ENCODE measurements at places on chromosomes 3 and 15.

GRCh38 chr15:80597076-80597475, 98.0 kb upstream of the ABHD17C start:
- no peak for DNase-seq

GRCh38 chr15:100686725-100687473, 84.5 kb downstream of the ASB7 start:
- no peak for DNase-seq

DNA sequence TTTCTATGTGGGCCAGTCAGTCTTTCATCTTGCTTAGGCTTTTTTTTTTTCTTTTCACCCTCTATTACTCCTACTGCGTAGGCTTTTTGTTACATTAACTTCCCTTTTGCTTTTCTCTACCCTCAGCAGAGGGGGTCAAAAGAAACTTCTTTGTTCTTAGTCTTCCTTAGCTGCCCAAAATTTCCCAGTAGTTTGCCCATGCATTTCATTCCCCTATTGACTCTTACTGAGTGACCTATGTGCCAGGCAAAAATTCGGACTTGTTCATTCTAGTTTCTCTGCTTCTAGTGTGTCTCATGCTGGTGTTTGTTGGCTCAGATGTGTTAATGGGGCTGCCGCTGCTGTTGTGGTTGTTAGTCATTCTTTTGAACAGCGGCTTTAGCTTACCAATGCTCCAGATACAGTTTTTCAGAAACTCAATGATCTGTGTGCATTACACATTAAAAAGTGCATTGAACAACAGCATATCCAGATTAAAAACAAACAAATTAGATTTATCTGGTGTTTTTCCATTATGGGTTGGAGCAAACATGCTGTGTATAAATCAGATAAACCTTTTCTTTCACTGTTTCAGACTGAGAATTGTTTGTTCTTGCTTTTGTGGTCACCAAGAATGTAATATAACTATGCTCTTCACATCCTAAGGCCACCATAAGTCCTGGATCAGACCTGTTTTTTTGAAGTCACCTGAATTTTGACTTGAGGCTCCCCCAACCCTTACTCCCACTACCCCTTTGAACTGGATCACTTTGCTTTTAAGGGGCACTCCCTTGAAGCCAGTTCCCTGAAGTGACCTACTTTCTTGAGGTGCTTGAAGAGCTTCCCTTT, 43.1 kb downstream of the PDE8A start:
- DNase-seq: no peak

- DNase-seq: no peak
These were observed 45.5 kb upstream of the SLC41A3 start for GRCh38 chr3:126129398-126129891.

DNA sequence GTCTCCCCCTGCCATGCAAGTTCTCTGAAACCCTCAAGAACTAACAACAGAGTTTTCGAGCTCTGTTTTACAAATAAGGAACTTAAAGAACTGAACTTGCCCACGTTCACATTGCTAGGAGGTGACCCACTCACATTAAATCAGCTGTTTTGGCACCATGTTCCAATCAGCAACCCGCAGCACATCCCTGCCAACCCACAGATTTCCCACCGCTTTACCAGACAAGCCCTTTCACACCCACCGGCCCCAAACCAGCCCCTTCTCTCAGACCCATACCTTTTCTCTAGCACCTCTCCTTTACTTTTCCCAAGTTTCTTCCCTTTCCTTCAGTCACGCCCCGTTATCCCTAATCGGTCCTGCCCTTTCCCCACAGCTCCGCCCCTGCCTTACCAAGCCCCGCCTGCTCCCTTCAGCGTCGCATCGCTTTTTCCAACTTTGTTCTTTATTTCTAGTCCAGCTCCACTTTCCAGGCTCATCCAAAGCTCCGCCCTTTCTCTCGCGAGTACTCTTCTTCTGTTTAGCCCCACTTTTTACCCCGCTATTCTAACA, 804 bp upstream of the BRPF1 start:
- no peak for DNase-seq

DNA sequence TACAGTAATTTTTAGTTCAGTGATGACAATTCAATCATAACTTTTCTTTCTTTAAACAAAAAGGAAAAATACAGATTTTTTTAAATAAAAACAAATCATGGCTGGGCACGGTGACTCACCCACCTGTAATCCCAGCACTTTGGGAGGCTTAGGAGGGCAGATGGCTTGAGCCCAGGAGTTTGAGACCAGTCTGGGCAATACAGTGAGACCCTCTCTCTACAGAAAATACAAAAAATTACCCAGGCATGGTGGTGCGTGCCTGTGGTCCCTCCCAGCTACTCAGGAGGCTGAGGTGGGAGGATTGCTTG, 25.6 kb upstream of the ATG7 start:
- DNase-seq: no peak

- no peak for DNase-seq
These were observed 10.9 kb upstream of the DLL4 start for GRCh38 chr15:40918146-40918798.

DNA sequence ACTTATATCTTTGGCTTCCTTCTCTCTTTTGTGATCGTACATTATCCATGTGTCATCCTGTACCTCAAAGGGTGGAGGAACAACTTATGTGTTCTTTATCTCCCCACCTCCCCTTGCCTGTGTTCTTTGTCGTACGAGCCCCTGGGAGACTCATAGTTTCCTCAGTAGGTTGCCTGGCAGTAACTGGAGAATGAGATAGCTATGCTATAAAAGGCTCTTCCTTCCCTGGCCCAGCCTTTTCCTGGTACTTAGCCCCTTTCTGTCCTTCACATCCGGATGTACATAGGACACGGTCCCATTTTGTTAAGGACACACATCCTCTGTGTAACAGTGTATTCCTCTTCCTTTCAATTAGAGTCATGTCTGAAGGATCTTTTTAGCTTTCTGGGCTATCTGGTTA, 32.1 kb downstream of the PLCL2 start:
- no peak for DNase-seq

- no peak for DNase-seq
These were observed 155.3 kb upstream of the MRPL3 start for GRCh38 chr3:131658115-131658514.

- no peak for DNase-seq
These were observed 31.3 kb upstream of the BFSP2 start for GRCh38 chr3:133368371-133369067.

- DNase-seq: no peak
These were observed 101.2 kb upstream of the MEX3B start for GRCh38 chr15:82146990-82147461.

DNA sequence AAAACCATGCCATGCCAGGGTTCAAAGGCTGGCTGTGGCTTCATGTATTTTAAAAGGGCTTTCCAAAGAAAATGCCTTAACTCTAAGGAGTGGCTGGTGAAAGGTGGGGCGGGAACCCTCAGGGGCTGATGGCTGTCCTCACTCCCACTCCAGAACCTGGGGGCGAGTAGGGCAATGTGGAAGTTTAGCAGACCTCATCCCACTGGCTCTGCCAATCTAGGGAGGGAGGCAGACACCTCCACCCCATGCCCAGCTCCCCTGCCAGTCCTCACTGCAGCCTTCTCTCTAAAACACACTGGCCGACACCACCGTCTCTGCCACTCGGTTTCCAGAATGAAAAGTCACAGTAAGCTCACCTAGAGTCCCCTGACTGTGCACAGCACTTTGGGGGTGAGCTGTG, 99.5 kb downstream of the TMEM266 start:
- no peak for DNase-seq

- no peak for DNase-seq
These were observed 559.8 kb upstream of the CBLB start for GRCh38 chr3:106428565-106428994.

DNA sequence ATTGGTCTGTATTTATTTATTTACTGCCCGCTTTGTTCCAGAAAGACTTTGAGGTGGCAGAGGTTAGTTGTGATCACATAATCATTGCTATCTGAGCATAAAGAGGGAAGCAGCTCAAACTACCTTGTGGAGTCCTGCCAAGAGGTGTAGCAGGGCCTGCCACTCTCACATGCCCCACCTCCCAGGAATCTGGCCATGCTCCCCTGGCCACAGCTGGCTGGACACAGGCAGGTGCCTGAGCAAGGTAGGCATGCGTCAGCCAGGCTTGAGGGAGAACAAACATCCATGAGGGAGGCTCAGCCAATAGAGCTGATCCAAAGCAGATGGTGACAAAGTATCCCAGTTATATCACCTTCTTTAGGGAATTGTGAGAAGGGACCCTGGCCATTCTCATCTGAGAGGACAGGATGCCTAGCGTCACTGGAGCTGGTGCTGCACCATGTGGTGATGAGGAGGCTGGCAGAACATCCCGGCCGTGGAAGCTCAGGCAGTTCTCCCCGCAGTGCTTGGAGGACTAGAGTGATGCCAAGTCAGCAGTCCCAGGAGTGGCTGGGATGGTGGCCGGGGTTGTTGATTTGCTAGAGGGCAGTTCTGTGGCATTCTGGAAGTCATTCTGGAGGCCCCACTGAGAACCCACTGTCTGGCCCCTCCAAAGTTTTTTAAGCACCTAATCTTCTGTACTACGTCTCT, 6.8 kb upstream of the POLG start:
- no peak for DNase-seq

- DNase-seq: no peak
These were observed 39.5 kb downstream of the HERC1 start for GRCh38 chr15:63794271-63794670.

- no peak for DNase-seq
These were observed 17.7 kb upstream of the ZBBX start for GRCh38 chr3:167397826-167398225.

- DNase-seq: no peak
These were observed 19.7 kb downstream of the FAM107A start for GRCh38 chr3:58557491-58557890.

DNA sequence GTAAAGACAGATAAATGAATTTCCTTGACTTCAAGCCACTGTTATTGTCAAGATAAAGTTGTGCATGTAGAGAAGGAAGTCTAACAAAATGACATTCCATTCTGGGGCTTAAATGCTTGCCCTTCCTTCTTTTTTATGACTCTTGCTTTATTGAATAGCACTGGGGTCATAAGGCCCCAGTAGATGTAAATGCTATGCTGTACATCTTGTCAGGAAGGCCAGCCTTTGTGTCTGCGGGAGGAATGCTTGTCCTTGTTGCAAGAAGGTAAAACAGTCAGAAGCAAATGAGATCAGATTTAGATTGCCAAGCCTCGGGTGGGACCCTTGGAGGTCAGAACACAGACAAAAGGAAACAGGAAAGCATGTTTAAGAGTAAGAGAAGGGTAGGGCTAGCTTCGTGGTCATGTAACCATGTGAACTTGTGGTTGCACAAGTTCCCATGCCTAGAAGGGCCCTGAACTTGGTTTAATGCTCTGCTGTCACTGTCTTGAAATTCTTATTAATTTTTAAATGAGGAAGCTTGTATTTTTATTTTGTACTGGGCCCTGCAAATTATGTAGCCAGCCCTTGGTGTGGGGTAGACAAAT, 81.5 kb downstream of the PPM1L start:
- no peak for DNase-seq

DNA sequence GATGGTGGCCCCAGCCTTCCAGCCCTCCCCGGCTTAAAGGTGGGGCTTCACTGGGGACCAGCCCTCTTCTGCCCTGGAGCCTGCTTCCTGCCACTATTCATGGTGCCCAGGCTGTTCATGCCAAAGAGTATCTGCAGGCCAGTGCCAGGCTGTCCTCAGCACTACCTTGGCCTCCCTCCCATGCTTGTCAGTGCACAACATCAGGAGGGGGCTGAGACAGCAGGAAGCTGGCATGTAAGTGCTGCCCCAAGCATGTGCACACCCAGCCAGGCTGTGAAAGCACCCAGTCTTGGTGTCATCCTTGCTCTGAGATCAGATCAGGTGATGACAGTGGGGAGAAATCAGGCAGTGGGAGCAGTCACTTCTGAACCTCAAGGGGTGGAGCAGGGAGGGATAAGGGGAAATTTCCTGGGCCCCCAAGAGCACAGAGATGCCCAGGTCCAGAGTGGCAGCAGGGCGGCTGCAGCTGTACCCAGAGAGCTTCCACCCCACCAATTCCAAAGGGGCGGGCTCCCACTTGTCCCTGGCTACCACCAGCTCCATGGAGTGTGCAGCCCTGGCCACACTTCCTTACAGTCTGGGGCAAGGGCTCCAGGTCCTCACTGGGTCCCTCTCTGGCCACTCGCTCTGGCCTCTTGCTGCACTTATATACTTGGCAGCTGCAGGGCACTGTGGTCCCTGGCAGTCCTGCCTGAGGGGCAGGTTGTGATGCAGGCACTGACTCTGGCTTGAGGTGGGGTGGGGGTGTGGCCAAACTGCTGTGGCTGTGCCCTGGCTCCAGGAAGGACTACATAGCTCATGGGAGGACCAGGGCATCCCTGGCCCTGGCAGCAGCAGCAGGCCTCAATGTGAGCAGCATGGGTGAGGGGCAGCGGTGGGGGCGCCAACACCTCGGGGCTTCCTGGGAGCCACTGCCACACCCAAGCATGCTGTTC, 91.4 kb upstream of the TNFSF10 start:
- no peak for DNase-seq

DNA sequence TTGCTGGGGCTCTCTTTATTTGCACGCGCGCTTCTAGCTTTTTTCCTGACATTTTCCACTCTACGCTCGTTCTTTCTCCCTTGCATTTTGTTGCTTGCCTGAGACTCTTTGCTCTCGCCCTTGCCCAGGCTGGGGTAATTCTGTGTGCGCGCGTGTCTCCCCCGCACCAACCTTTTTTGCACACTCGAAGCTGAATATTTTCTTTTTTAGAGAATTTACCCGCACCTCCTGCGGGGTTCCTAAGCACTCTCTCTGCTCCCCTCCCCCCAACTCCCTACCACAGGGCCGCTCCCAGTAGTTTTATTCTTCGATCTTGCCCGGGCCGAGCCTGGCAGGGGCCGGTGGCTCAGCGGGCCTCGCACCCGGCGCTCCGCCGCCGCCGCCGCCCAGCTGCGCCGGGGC, 732 bp downstream of the FAM43A start:
- DNase-seq: no peak

DNA sequence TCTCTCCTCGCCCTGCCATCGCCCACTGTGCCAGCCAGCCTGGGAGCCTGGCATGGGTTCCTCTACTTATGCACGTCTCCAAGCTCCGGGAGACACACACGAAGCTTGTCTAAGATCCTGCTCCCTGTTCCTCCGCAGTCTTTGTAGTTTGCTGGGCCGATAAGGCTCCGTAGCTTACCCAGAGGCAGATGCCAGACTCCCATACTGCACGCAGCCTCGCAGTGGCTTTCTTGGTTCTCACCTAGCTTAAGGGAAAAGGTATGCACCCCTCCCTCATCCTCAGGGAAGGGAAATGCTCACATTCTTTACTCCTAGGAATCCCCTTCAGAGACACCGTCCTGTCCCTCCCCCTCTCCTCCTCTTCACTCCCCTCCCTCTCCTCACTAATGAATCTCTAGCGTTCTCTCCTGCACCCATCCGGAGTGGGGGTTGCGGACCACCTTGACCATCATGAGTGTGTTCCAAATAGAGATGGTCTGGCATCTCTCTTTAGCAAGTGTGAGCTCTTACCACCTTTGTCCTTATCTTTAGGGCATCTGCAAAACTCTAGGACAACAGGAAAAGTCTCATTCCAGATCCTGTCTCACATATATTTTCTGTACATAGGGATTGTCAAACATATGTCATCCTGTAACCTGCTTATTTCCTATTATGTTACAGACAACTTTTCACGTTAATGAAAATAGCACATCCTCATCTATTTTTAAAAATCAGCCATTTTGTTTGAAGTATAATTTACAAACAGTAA, 56.5 kb downstream of the TMEM266 start:
- no peak for DNase-seq

GRCh38 chr3:45387171-45387570, 1.2 kb upstream of the LARS2 start:
- DNase-seq: no peak

Measured in stimulated activated CD8-positive, alpha-beta memory T cell treated with anti-CD3 and anti-CD28 coated beads, Interleukin-12 subunit alpha, Interleukin-12 subunit beta, amount 100 ng/mL, for 1 hour (primary cell).